Frontal cortex (tissue), 4 donors: ENCODE measurements at places on chromosomes 16 and 17. TPM values are rescaled to one million over a fixed set of nuclear protein-coding genes. Genes with fewer than 3 reads are reported as not detected.

The FSCN2 gene
- 4.9 TPM for total RNA-seq

The CD79B gene
- total RNA-seq = under 0.01 TPM

The PHOSPHO1 gene
- total RNA-seq = 1.6 TPM

The MYADML2 gene
- 0.41 TPM for total RNA-seq

DNA sequence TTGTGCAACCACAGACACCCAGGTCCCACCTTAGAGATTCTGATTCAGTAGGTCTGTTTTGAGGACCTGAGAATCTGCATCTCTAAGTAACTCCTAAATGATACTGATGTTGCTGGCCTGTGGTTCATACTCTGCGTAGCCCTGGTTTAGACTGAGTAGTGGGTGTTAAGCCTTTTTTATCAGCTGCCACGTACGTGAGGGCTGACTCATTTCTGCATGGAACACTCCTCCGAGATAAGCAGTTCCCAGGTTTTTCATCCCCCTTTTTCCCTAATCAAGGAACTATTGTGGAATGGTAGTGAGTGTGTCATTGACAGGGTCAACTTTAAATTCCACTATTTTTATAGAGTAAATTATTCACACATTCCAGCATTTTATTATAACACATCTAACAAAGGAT, 26.1 kb downstream of the CDRT4 start:
- DNase-seq = no peak

- no peak for DNase-seq
Measured at GRCh38 chr17:82412535-82413520, 5.3 kb upstream of the HEXD start.

DNA sequence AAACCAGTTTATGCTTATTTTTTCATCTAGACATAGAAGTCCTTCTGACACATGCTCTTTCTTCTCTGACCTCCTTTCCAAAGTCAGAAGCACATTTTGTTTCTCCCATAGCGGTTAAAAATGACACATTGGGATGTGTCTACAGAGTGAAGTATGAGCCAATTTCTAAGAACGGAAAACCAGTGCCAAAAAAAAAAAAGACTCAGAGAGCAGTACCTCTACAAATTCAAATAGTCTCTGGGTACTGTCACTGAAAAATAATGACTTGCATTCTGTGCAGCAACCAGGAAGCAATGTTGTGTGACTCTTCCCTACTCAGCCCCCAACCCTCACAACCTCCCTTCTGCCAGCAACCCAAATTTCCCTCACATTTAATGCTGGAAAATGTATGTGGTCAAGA, 145.5 kb upstream of the PMFBP1 start:
- DNase-seq = no peak
